ENCODE measurements at places on chromosomes 5 and 9.

DNA sequence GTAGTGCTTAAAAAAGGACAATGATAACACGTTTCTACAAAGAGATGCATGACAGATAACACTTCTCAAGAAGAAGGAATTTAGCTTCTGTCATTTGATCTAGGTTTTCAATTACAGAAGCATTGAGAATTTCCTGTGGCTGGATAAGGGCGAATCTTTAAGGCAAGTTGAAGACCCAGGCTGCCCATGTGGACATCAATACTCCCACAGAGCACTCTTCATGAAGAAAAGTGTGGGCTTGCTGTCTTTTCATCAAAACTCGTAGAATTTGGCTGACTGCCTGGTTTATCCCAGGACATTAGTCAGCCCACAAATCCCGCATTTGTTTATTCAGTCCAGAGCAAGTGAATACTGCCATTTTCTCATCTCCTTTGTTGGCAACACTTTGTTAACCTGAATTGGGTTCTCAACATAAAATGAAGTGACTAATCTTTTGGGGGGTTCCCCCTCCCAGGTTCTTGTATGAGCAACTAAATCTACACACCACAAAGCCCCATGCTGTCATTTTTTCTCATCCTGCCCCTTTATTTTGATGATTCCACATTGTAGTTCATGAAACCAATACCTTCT lies 43.4 kb upstream of the CDKN2B start:
- peaks cover 31% of the 10 kb centered on the region for H3K4me1 ChIP-seq
- DNase-seq, result peak; percentile 88
- no peaks in the 10 kb centered on the region for H3K27me3 ChIP-seq
- H3K4me3 ChIP-seq, result no peak overlapping the region

- H3K4me1 ChIP-seq, result no peaks in the 10 kb centered on the region
- H3K4me3 ChIP-seq, result no peak overlapping the region
- no peaks in the 10 kb centered on the region for H3K36me3 ChIP-seq
- H3K27me3 ChIP-seq, result no peaks in the 10 kb centered on the region
- no peak for DNase-seq
- no peak overlapping the region for H3K27ac ChIP-seq
These were observed 193.3 kb downstream of the MLLT3 start for GRCh38 chr9:20428976-20429375.

- H3K27me3 ChIP-seq, result peaks cover 38% of the 10 kb centered on the region
- H3K27ac ChIP-seq, result no peak overlapping the region
- H3K36me3 ChIP-seq, result no peaks in the 10 kb centered on the region
- DNase-seq, result no peak
- H3K4me3 ChIP-seq, result no peak overlapping the region
These were observed 31.6 kb upstream of the PITX1 start for GRCh38 chr5:135065306-135066265.

DNA sequence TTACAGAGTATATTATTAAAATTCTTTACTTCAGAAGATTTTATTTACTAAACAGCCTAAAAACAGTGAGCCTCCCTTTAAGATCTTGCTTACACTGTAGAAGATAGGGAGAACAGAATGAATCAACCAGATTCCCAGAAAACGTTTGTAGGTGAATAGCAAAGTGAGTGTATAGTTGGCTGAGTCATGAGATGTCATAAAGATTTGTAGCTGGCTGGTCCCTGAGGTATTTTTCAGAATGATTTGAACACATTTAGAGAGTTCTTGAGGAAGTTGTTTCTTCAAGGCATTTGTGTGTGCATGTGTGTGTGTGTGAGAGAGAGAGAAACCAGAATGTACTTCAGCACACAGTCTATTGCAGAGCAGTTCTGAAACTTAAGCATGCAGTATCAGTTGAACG lies 159.4 kb upstream of the PRR16 start:
- H3K4me1 ChIP-seq, result peaks cover 20% of the 10 kb centered on the region
- no peaks in the 10 kb centered on the region for H3K27me3 ChIP-seq
- no peak overlapping the region for H3K4me3 ChIP-seq
- no peaks in the 10 kb centered on the region for H3K36me3 ChIP-seq

DNA sequence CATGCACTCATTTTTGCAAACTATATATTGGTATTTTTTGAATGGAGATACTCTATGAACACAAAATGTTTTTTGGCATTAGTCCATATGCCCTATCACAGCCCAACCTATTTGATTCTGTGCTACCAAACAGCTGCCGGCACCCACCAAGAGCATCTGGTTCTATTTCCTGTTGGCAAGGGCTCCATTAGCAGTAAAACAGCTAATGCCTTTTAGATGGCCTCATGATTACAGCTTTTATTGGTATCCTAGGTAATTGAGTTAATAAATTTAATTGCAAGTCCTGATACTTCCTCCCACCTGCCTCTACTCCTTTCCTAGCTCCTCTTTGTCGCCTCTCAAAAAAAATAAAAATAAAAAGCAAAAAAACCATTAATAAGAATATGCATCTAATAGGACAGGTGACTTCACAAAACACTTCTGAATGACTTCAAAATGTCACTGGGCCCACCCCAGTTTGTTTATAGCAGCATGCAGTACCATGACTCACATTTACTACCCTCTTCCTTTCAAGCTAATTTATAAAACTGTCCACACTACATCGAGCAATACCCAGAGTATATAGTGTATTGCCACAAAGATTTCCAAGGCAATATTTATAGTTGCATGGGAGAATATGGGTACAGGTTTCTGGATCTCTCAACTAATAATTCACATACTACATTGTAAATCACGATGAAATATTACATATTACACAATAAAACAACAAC lies 620.4 kb downstream of the SLCO4C1 start:
- no peak for DNase-seq
- no peak overlapping the region for H3K4me3 ChIP-seq
- no peaks in the 10 kb centered on the region for H3K27me3 ChIP-seq
- no peaks in the 10 kb centered on the region for H3K36me3 ChIP-seq

DNA sequence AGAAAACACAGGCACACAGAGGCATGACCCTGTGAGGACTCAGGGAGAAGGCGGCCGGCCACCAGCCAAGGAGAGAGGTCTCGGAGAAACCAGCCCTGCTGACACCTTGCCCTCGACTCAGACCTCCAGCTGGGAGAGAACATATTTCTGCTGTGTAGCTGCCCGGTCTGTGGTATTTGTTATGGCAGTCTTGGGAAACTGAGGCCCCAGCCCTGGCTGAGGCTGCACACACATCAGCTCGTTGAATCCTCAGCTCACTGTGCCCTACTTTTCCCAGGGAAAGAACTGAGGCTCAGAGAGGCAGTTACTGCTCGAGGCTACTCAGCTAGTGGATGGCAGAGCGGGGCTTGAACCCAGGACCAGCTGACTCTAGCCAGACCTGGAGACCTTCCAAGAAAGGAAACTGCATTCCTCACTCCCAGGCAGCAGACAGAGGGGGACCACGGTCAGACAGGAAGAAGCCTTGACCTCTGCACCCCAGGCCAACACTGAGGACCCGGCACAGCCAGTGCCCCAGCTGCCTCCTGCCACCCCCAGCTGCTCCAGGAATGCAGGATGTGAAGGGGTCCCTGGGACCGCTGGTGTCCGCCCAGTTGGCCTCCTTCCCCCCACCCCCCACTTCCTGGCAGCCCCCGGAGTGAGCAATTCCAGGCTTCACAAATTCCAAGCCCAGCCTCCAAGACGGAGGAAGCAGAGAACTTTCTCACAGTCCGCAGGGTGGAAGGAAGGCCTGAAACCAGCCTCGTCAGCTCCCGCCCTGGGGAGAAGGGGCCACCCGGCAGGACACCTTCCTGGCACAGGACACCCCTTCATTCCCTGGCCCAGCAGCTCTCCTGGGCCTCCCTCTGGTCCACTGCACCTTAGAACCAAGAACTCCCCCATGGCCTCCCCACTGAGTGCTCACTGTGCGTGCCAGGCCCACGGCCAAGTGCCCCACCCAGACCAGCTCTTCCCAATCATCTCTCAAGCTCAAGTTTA lies 69.9 kb downstream of the LRSAM1 start:
- peak overlapping the region; percentile 91 for H3K27ac ChIP-seq
- H3K27me3 ChIP-seq, result no peaks in the 10 kb centered on the region
- peaks cover 55% of the 10 kb centered on the region for H3K36me3 ChIP-seq
- H3K4me3 ChIP-seq, result no peak overlapping the region

DNA sequence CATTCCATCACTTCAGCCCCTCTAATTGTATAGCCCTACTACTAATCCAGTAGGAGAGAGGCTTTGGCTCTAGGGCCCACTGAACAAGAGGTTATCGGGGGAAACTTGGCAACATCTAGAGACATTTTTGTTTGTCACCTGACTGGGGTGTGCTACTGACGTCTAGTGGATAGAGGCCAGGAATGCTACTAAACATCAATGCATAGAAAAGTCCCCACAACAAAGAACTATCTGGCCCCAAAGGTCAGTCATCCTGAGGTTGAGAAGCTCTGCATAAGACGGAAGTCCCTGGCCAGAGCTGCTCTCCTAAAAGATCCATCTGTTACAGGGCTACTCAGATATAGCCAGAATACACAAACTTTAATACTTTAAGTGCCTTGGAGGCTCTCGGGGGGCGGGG lies 570.6 kb upstream of the KLF4 start:
- no peaks in the 10 kb centered on the region for H3K27me3 ChIP-seq
- H3K36me3 ChIP-seq, result no peaks in the 10 kb centered on the region
- H3K27ac ChIP-seq, result no peak overlapping the region

DNA sequence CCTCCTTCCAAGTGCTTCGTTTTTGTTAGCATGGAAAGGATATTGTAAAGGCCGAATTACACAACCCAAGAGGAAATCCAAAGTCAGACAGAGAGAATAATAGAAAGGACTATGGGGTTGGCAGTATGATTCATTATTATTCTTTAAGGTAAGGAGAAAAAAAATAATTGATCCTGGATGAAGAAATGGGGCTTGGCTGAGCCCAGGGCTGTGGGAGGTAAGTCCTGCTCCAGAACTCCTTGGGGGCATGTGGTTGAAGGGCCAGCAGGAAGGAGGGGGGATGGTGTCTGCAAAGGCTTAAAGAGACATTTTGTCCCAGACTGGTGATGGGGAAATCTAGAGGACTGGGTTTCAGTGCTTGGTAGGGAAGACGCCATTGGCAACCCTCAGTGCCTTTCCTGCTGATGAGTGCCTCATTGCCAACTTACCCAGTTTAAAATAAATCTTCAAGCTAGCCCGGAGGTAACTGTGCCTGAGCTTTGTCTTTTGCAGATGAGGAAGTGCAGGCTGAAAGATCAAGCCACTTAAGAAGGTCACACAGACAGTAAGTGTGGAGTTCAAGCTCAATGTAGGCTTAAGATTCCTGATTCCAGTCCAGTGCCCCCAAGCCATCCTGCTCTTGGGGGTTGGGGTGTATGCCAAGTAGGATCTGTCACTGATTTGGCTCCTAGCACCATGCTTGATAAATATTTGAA lies 30.2 kb downstream of the FOXI1 start:
- H3K36me3 ChIP-seq, result no peaks in the 10 kb centered on the region
- no peak overlapping the region for H3K4me3 ChIP-seq
- no peak overlapping the region for H3K27ac ChIP-seq
- no peak for DNase-seq
- H3K4me1 ChIP-seq, result peaks cover 11% of the 10 kb centered on the region

GRCh38 chr5:151805414-151806223 lies 33.9 kb downstream of the G3BP1 start:
- DNase-seq, result peak; percentile 76
- H3K27ac ChIP-seq, result peak overlapping the region; percentile 54
- H3K27me3 ChIP-seq, result no peaks in the 10 kb centered on the region
- no peak overlapping the region for H3K4me3 ChIP-seq
- peaks cover 34% of the 10 kb centered on the region for H3K4me1 ChIP-seq

DNA sequence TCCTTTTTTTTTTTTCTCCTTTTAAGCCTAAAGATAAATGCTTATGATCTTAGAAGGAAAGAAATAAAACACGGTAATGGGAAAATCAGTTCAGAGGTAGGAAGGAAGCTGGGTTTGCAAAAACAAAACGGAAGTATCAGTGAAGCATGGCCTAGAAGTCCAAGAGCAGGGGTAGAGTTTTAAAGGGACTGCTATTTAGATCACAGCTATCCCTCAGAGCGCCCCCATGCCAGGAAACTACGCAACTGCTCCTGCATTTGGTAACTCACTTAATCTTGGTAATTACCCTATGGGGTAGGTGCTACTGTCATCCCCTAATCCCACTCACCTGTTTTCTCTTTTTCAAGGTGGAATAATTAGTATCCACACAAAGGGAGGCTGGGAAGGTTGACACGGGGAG lies 16.0 kb downstream of the TLE1 start:
- H3K4me1 ChIP-seq, result peaks cover 6% of the 10 kb centered on the region
- H3K27ac ChIP-seq, result no peak overlapping the region
- H3K27me3 ChIP-seq, result no peaks in the 10 kb centered on the region
- no peaks in the 10 kb centered on the region for H3K36me3 ChIP-seq

DNA sequence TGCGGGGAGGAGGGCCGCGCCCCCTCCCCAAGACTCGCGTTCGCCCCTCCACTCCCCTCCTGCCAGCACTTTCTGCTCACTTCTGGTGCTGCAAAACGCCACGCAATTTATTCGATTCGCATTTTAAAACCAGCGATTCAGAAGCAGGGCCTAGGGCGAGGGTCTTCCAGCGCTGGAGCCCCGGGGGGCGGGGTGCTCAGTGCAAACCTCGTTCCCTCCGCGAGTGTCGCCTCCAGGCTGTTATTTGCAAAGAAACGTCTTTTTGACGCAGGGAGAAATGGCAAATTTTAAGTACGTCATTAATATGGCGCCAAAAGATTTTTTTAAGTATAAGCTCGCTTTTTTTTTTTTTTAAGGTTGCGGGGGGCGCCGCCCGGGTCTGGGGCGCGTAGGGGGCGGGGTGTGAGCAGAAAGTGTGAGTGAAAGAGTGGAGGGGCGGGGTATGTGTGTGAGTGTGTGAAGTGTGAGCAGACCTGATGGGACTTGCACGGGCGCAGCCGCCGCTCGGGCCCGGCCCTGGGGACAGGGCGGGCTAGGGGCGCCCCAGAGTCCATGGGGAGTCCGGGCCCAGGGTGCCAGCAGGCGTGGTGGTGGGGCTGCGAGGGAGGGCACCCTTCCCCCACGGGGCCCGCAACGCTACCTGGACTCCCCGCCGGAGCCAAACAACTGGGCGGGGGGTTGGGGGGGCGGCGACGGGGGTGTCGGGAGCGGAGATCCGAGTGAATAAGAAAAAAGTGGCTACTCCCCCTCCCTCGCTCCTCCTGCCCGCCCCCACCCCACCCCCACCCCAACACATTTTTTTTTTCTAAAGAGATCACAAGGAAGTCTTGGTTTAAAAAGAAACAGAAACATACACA lies at the start of gene JADE2:
TSS of gene JADE2 (plus strand) at position 845 of the 857 bp plus-strand sequence. CDS start 10,188 bp downstream, outside the sequence.
- DNase-seq, result peak; percentile 91
- H3K27me3 ChIP-seq, result no peaks in the 10 kb centered on the region
- no peaks in the 10 kb centered on the region for H3K36me3 ChIP-seq
- H3K4me3 ChIP-seq, result peak within 1 kb of the TSS; percentile 95
- peak within 1 kb of the TSS; percentile 82 for H3K27ac ChIP-seq

DNA sequence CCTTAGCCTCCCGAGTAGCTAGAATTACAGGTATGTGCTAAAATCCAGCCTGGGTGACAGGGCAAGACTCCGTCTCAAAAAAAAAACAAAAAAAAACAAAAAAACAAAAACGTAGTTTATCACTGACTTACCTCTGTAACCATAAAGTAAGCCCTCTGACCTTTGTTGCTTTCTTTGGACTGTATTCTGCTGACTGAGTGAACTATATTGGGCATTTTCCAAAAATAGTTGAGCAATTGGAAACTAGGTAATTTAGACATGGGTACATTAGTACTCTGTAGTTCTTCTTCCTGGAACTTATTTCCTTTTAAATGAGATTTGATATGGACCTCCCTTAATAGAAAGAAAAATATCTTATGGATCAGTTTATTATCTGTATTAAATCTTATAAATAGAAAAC lies 66.6 kb downstream of the ANKHD1 start:
- H3K4me1 ChIP-seq, result no peaks in the 10 kb centered on the region
- peaks cover 15% of the 10 kb centered on the region for H3K36me3 ChIP-seq
- no peak overlapping the region for H3K4me3 ChIP-seq

- no peaks in the 10 kb centered on the region for H3K4me1 ChIP-seq
- H3K27me3 ChIP-seq, result no peaks in the 10 kb centered on the region
- no peak overlapping the region for H3K4me3 ChIP-seq
- no peaks in the 10 kb centered on the region for H3K36me3 ChIP-seq
- no peak overlapping the region for H3K27ac ChIP-seq
These were observed 882.3 kb upstream of the SEMA6A start for GRCh38 chr5:117456866-117457470.

All from GM23248 (cell line).